ENCODE measurements at places on chromosomes 6 and 20. TPM values are rescaled to one million over a fixed set of nuclear protein-coding genes. Genes with fewer than 3 reads are reported as not detected.

GMNN gene
- total RNA-seq, result 85.1 TPM

CAGE1 gene
- total RNA-seq, result 0.26 TPM

MOG gene
- not detected for total RNA-seq

FOXS1 gene
- total RNA-seq, result not detected

SMPD2 gene
- 9.4 TPM for total RNA-seq

IL20RA gene
- not detected for total RNA-seq

LINC00237 gene
- total RNA-seq, result not detected

ATP6V1G2 gene
- total RNA-seq, result 1.2 TPM

GABRR1 gene
- not detected for total RNA-seq

DAAM2 gene
- total RNA-seq, result not detected

ANGPT4 gene
- total RNA-seq, result not detected

LPA gene
- total RNA-seq, result not detected

EZR gene
- total RNA-seq, result 230 TPM

HEY2 gene
- not detected for total RNA-seq

SLC35A1 gene
- 6.7 TPM for total RNA-seq

C6orf58 gene
- not detected for total RNA-seq

SLC17A4 gene
- not detected for total RNA-seq

COL10A1 gene
- not detected for total RNA-seq

ANKEF1 gene
- total RNA-seq, result 2.8 TPM

PROKR2 gene
- total RNA-seq, result not detected

PLTP gene
- 4.8 TPM for total RNA-seq

TTLL9 gene
- not detected for total RNA-seq

PPP1R11 gene
- total RNA-seq, result 46.6 TPM

All from activated naive CD4-positive, alpha-beta T cell treated with anti-CD3 and anti-CD28 coated beads for 36 hours (primary cell).